ENCODE measurements at places on chromosomes 7 and 10. TPM values are rescaled to one million over a fixed set of nuclear protein-coding genes. Genes with fewer than 3 reads are reported as not detected.

The OPALIN gene
- total RNA-seq = under 0.01 TPM

The SMKR1 gene
- 0.52 TPM for total RNA-seq

The TMEM176A gene
- total RNA-seq = 11.0 TPM

The SLC26A3 gene
- 0.09 TPM for total RNA-seq

The IL6 gene
- total RNA-seq = 0.24 TPM

The ANXA8L1 gene
- 8.6 TPM for total RNA-seq

The NPY4R2 gene
- not detected for total RNA-seq

The AKR1C4 gene
- not detected for total RNA-seq

The GATAD1 gene
- total RNA-seq = 8.8 TPM

The WDFY4 gene
- 25.1 TPM for total RNA-seq

The ADCYAP1R1 gene
- 0.61 TPM for total RNA-seq

The SPDYE3 gene
- total RNA-seq = not detected

DNA sequence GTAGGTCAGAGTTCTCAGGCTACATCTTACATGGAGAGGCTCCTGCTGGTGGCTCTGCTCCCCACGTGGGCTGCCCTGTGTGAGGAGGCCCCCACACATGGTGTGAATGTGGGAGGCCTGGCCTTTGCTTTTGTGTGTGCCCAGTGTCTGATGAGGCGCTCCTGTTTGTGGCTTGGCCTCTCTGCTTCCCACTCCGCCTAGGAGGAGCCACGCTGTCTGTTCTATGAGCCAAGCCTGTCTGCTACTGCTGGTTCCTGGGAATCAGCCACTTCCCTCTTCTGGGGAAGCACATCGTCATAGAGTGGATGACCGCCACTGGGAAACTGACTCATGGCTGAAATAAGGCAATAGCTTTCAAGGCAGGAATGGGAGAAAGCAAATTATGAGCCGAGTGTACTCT, 87.1 kb downstream of the CYP26A1 start:
- DNase-seq = no peak

- no peak for DNase-seq
These were observed 513.3 kb downstream of the MDFIC start for GRCh38 chr7:115435178-115435577.

DNA sequence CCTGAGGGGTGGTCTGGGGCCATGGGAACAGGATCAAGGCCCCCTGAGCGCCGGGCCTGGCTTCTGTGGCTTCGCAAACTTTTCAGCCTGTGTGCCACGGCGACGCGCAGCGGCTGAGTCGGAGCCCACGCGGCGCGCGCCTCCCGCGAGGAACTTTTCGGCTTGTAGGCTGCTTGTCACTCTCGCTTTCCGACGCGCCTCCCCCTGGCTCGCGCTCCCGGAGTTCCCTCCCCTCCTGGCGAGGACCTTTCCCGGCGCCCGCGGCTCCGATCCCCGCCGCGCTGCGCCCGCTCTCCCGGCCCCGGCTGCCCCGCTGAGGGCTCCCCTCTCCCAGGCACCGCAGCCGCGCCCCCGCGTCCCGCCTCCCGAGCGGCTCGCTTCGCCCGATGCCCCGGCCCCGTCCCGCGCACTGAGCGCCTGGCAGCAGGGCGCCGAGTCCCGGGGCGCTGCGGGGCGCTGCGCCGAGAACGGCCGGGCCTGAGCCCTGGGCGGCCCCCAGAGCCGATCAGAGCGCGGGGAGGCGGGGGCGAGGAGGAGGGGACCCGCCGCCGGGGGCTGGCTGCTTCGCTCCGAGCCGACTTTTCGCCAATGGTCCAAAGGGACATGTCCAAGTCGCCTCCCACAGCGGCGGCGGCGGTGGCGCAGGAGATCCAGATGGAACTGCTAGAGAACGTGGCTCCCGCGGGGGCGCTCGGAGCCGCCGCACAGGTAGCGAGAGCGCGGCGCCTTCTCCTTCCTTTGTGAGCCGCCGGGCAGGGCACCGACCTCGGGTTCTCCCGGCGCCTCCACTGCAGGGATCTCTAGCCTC, at the start of gene CACNB2:
CACNB2 (plus strand) TSS at position 276 of the 808 bp plus-strand sequence.
- DNase-seq = no peak

DNA sequence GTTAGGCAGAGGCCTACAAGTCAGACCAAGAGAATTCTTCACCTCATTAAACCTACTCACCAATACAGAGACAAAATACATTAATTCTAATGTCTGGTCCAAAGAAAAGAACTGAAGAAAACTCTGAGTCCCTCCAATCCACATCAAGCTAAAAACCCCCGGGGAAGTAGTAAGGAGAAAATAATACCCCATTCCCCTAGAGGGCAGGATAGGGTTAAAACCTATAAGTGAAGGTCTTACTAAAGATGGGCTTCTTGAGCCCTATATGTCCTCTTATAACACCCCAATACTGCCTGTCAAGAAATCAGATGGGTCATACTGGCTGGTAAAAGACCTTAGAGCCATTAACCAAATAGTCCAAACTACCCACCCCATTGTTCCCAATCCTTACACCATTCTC, 141.3 kb upstream of the TMEM106B start:
- DNase-seq = no peak

- DNase-seq = no peak
These were observed 715.5 kb upstream of the GALNT17 start for GRCh38 chr7:70416347-70416985.

GRCh38 chr7:92798517-92799249, 37.7 kb downstream of the CDK6 start:
- no peak for DNase-seq

GRCh38 chr7:80921130-80921529, 2.3 kb upstream of the SEMA3C start:
- DNase-seq = no peak

DNA sequence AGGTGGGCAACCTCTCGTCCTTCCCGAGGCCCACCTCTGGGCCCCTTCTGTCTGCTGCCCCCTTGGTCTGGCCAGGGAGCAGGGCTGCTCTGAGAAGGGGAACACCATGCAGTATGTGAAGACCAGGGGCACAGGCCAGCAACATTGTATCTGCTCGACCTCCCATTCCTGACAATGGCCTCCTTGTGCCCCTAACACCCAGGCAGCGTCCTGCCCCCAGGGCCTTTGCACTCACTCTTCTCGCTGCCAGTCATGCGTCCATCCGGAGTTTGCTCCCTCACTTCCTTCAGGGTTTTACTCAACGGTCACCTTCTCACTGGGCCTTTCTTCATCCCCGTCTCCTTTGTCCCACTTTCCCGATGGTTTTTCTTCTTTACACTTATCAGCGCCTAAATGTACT, 232.9 kb upstream of the GRB10 start:
- no peak for DNase-seq

- no peak for DNase-seq
These were observed 7.5 kb downstream of the PDGFA start for GRCh38 chr7:512146-512510.

- DNase-seq = no peak
These were observed 227.0 kb upstream of the AOAH start for GRCh38 chr7:36951257-36951697.

DNA sequence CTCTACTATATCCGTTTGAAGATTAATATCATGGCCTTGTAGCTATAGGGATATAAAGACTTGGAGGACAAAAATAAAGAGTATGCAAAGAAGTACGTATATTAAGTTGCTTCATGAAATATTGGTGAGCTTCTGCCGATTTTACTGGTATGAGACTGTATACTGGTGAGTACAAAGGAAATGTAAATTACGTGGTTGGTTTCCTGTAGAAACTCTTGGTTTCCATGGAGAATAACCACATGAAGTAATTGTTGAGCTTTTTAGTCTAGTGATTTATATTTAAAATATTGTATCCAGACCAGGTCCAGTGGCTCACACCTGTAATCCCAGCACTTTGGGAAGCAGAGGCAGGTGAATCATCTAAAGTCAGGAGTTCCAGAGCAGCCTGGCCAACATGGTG, 32.2 kb upstream of the GLI3 start:
- DNase-seq = no peak

DNA sequence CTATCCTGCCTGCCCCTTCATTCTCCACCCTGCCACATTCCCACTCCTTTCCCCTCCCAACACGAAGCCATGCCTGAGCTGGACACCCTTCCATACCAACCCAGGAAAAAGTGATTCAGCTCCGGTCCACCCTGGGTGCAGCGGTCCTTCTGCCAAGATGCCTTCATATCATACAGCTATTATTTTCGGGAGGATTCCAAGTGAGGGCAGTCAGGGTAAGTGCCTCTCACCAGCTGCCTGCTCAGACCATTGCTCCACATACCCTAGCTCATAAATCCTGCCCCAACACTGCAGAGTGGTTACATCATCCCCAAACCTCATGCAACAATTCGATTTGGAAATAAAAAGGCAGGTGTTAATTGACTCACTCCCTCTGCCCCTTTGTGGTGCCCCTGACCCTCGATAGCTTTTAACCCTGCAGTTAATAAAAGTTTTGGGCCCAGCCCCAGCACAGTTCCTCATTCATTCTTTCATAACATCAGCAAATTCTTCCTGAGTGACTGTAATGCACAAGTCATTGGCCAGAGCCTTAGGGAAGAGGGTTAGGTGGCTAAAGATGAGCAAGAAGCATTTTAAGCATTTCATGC, 42.6 kb downstream of the ZNF503 start:
- DNase-seq = no peak

DNA sequence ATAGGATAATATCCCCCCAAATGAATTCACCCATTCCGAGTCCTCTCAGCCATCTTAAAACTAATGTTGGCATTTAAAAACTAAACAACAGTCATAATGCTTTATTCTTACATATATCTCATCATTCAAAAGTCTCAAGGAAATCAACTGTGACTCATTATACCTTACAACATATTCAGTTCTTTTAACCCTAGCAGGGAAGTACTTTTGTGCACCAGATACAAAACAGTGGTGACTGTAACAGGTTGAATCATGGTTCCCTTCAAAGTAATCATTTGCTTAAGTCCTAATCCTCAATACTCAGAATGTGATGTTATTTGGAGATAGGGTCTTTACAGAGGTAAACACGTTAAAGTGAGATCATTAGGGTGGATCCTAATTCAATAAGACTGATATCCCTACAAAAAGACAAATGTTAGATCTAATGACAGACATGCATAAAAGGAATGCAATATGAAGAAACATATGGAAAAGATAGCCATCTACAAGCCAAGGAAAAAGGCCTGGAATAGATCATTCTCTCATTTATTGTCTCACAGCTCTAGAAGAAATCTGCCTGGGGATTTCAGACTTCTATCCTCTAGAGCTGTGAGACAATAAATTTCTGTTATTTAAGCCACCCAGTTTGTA, 42.3 kb downstream of the RELN start:
- DNase-seq = no peak

GRCh38 chr10:29588629-29589421, 45.9 kb downstream of the SVIL start:
- no peak for DNase-seq

All from thymus (tissue), 14 donors.